ENCODE measurements at places on chromosomes 5 and 9. TPM values are rescaled to one million over a fixed set of nuclear protein-coding genes. Genes with fewer than 3 reads are reported as not detected.
A peak's percentile ranks its signal among the peaks of the same experiment; 100 is the strongest.

The CLK4 gene
- 33.3 TPM for total RNA-seq

The FOXD4L5 gene
- under 0.01 TPM for total RNA-seq

The TAF11L5 gene
- not detected for total RNA-seq

- DNase-seq, result peak; percentile 53
- H3K27ac ChIP-seq, result no peak overlapping the region
- H3K27me3 ChIP-seq, result no peaks in the 10 kb centered on the region
- H3K4me1 ChIP-seq, result no peaks in the 10 kb centered on the region
- H3K36me3 ChIP-seq, result no peaks in the 10 kb centered on the region
- H3K4me3 ChIP-seq, result no peak overlapping the region
Measured at GRCh38 chr9:129451669-129452068, 169.2 kb downstream of the C9orf50 start.

DNA sequence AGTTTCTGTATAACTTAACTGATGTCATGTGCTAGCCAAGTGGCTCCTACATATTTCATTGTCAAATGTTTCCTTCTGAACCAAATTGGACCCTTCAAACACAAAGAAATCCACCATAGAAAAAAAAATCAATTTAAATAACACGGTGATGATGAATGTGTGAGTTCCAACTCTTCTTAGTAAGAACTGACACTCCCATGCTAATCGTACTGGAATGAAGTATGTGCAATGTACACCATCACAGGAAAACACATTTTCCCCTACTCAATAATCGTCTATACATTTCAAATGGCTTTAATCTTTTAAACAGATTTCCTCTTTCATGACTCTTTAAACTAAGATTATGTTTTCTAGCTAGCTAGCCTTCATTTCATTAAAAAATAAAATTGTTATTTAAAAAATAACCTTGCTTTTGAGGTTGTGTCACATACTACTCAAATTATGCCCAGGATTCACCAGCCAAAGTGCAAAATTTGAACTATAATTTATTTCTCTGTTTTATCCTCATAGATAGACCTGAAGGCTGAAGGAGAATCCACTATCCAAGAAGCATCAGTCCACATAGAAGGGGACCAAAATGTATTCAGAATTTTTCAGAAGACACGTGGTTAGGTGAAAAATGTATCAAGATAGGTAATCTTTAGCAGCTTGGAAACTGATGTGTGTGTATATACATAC is 131.0 kb upstream of the ITGA1 start:
- DNase-seq, result no peak
- H3K4me3 ChIP-seq, result no peak overlapping the region
- no peaks in the 10 kb centered on the region for H3K4me1 ChIP-seq
- H3K27ac ChIP-seq, result no peak overlapping the region
- no peaks in the 10 kb centered on the region for H3K36me3 ChIP-seq

DNA sequence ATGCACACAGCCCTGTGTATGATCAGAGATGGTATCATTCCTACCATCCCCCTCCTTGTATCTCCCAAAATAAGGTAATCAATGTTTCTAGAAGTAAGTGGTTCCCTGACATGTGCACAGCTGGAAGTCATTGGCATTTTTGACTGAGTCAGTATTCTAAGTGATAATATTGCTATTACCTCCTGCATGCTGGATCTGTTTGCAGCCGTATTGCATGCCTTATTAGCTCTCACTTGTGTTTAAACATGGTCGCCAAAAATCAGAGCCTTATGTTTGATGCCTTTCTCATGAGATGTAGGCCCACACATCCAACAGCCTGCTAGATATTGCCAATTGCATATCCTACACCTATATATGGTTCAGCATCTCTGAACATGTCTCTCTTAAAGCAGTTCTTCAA is 254.3 kb downstream of the CDH12 start:
- H3K4me3 ChIP-seq, result no peak overlapping the region
- no peak for DNase-seq
- no peaks in the 10 kb centered on the region for H3K4me1 ChIP-seq
- no peak overlapping the region for H3K27ac ChIP-seq
- no peaks in the 10 kb centered on the region for H3K36me3 ChIP-seq
- no peaks in the 10 kb centered on the region for H3K27me3 ChIP-seq

DNA sequence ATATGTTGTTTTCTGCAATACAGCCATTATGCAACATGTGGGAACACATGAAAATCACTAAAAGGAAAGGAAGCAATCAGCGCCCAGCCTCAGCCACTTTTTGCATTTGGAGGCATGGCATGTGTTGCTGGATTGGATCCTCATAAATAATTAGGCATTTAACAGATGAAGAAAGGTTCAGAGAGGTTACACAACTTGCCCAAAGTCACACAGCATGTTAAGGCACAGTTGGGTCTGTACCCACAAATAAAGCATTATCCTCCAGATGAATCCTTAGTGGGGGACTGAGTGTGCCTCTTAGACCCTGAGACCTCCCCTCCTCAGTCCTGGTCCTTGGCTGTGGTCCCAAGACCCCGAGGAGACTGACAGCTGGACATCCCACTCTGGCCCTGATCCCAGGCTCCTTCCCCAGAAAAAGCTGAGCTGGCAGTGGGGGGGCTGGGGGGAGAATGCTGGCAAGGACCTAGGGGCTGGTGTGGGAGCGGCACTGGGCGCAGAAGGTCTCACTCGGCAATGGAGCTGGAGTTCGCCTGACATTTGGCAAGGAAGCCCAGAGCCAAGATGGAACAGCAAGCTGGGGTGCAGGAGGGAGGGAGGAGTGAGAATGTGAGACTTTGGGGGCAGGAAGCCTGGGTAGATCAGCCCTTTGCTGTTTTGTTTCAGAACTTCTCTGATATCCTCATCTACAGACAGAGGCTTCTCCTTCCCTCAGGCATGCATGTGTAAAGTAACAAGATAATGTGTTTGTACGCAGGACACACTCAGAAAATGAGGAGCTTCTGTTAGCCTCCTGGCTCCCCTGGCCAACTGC is 6.9 kb upstream of the AKNA start:
- DNase-seq, result peak; percentile 72
- H3K27me3 ChIP-seq, result no peaks in the 10 kb centered on the region
- no peak overlapping the region for H3K27ac ChIP-seq
- H3K4me1 ChIP-seq, result no peaks in the 10 kb centered on the region
- H3K4me3 ChIP-seq, result no peak overlapping the region
- H3K36me3 ChIP-seq, result no peaks in the 10 kb centered on the region

DNA sequence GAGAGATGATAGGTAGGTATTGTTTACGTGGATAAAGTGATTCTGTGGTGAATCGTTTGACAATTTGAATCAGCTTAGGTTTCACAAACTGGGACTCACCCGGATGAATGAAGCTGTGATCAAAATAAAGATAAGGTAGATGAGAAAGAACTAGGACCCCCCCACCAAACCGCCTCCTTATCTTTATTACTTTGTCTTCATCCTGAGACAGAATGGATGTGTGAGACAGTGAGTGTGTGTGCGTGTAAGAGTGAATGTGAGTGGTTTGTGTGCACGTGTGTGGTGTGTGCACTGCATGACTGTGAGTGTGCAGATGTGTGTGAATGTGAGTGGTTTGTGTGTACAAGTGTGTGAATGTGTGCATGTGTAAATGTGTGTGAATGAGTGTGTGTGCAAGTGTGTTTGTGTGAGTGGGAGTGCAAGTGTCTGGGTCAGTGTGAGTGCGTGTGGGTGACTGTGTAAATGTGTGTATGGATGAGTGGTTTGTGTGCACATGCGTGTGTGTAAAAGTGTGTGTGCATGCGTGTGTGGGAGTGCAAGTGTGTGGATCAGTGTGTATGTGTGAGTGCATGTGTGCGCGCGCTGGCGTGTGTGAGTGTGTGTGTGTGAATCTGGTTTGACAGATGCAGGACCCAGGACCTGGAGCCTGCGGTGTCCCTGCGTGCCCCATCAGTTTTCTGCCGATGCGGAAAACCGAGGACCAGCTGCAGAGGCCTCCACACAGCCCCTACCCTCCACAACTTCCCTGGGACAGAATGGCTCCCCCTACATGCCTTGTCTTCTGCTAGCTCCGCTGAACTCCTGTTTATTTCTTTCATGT is 11.4 kb upstream of the ENG start:
- no peak overlapping the region for H3K4me3 ChIP-seq
- H3K27ac ChIP-seq, result no peak overlapping the region
- H3K36me3 ChIP-seq, result peaks cover 27% of the 10 kb centered on the region
- no peaks in the 10 kb centered on the region for H3K27me3 ChIP-seq

GRCh38 chr5:80082731-80083100 is 47.6 kb downstream of the THBS4 start:
- H3K27ac ChIP-seq, result peak overlapping the region; percentile 78
- DNase-seq, result peak; percentile 92
- peaks cover 13% of the 10 kb centered on the region for H3K4me1 ChIP-seq
- peaks cover 12% of the 10 kb centered on the region for H3K27me3 ChIP-seq
- no peaks in the 10 kb centered on the region for H3K36me3 ChIP-seq
- peak overlapping the region; percentile 70 for H3K4me3 ChIP-seq

DNA sequence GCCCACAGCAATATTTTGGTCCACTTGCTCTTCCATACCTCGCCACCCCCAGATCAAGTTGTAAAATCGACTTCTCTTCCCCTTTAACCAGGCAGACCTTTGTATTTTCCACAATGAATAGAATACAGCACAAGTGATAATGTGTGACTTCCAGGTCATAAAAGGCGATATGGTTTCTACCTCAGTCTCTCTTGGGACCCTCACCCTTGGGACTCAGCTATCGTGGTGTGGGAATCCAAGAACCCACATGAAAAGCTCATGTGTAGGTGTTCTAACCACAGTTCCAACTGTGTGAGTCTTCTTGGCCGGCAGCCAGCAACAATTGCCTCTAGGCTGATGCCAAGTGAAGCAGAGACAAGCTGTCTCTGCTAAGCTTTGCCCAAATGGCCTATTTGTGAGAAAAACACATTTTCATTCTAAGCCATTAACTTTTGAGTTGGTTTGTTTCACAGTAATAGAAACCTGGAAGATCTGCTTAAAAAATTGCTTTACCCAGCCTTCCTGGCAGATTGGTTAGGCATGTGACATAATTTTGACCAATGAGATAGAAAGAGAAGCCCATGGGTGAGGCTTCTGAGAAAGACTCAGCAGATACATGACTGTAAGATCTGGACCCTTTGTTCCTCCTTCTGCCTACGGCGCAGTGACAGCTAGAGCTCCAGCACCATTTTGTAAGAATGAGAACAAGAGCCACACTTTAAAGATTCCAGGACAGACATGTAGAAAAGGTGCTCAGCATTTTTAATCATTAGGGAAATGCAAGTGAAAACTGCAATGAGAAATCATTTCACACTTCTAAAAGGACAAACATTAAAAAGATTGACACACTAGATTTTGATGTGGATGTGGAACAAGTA is 18.3 kb upstream of the MLLT3 start:
- H3K4me3 ChIP-seq, result no peak overlapping the region
- peaks cover 14% of the 10 kb centered on the region for H3K27me3 ChIP-seq
- no peak overlapping the region for H3K27ac ChIP-seq
- no peak for DNase-seq
- H3K36me3 ChIP-seq, result no peaks in the 10 kb centered on the region
- H3K4me1 ChIP-seq, result peaks cover 4% of the 10 kb centered on the region

- H3K27me3 ChIP-seq, result no peaks in the 10 kb centered on the region
- no peak overlapping the region for H3K27ac ChIP-seq
- H3K4me3 ChIP-seq, result no peak overlapping the region
- peak; percentile 51 for DNase-seq
Measured at GRCh38 chr5:180116077-180116999, 44.8 kb upstream of the RNF130 start.

DNA sequence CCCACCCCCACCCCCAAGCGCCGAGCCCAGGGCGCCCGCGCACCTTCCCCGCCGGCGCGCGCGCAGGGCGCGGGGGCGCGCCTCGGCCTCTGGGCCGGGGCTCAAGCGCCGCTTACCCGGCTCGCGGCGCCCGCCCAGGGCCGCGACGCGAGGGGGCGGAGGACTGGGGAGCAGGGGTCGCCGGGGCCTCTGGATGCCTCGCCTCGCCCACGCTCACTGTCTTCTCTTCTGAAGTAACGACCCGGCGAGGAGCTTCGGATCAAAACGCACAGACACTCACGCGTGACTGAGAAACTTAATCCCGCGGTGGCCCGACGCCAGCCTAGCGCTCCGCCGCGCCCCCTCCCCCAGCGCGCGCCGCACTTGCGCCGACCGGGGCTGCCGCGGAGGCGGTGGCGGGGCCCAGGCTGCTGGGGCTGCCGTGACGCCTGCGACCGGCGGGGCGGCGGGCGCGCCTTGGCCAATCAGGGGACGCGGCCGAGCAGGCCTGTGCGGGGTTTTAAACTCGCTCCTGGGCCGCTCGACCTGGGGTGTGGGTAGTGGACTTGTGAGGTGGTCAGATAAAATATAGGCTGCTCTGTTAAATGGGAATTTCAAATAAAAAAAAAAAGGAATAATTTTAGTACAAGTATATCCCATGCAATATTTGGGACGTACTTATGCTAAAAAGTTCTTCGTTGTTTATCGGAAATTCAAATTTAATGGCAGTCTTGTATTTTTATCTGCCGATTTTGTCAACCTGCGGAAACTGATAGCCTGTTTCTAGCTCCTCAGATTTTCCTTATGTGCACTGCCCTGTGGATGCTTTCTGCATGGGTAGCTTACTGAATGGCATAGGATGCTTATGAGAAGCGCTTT is at the start of gene MPDZ:
MPDZ (minus strand) TSS at position 409 of the 858 bp plus-strand sequence. CDS start 29,377 bp downstream, outside the sequence.
- no peaks in the 10 kb centered on the region for H3K36me3 ChIP-seq
- H3K4me1 ChIP-seq, result peaks cover 33% of the 10 kb centered on the region
- H3K4me3 ChIP-seq, result peak within 1 kb of the TSS; percentile 77
- peak within 1 kb of the TSS; percentile 66 for H3K27ac ChIP-seq
- H3K27me3 ChIP-seq, result no peaks in the 10 kb centered on the region
- peak; percentile 96 for DNase-seq

DNA sequence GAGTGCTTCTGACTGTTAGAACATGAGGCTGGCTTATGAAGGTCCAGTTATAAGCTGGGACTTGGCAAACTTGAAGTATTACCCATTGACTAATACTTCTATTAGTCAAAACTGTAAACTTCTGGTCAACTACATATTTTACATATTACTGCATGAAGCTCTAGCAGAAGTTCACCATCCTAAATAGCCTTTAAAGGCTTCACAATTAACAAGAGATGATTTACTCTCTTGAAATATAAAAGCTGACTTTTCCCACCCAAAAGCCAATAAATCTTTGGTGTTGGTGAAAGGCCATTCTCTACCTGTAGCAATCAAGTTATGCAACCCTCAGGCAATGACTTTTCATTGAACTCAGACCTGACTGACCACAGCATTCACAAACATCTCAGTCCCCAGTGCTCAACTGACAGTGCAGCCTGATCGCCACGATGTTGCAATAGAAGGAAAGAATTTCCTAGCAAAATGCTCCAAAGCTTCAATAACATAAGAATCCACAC is 345.6 kb downstream of the EBF1 start:
- peaks cover 63% of the 10 kb centered on the region for H3K4me1 ChIP-seq
- no peaks in the 10 kb centered on the region for H3K36me3 ChIP-seq
- no peak for DNase-seq
- H3K4me3 ChIP-seq, result no peak overlapping the region
- H3K27ac ChIP-seq, result peak overlapping the region; percentile 95

- no peak for DNase-seq
- H3K27ac ChIP-seq, result no peak overlapping the region
- H3K4me1 ChIP-seq, result no peaks in the 10 kb centered on the region
- H3K27me3 ChIP-seq, result no peaks in the 10 kb centered on the region
- no peaks in the 10 kb centered on the region for H3K36me3 ChIP-seq
- H3K4me3 ChIP-seq, result no peak overlapping the region
Measured at GRCh38 chr9:100848726-100849125, 179.8 kb upstream of the PLPPR1 start.

- no peak for DNase-seq
- H3K4me1 ChIP-seq, result peaks cover 31% of the 10 kb centered on the region
- no peaks in the 10 kb centered on the region for H3K27me3 ChIP-seq
- H3K4me3 ChIP-seq, result peak overlapping the region; percentile 18
- H3K36me3 ChIP-seq, result no peaks in the 10 kb centered on the region
Measured at GRCh38 chr5:93359296-93359959, 221.6 kb downstream of the NR2F1-AS1 start.

Measured in osteoblast (primary cell).